Kidney epithelial cell (primary cell): ENCODE measurements at places on chromosomes 16 and 17. TPM values are rescaled to one million over a fixed set of nuclear protein-coding genes. Genes with fewer than 3 reads are reported as not detected.

The C1QTNF8 gene
- not detected in 2 replicates for total RNA-seq

The POLG2 gene
- 6.9 and 7.6 TPM in 2 replicates for total RNA-seq

The TAC4 gene
- not detected in 2 replicates for total RNA-seq

The CA5A gene
- total RNA-seq = not detected in 2 replicates

The PRR14 gene
- 22.6 and 24.3 TPM in 2 replicates for total RNA-seq

The TTLL6 gene
- total RNA-seq = not detected in 2 replicates

The RTN4RL1 gene
- 0.14 TPM in 1 of 2 replicates, not detected in the other for total RNA-seq

The KRTAP1-5 gene
- total RNA-seq = not detected in 2 replicates

The DOC2A gene
- 0.33 TPM in 1 of 2 replicates, not detected in the other for total RNA-seq

The ZNF19 gene
- total RNA-seq = 3.6 and 5.1 TPM in 2 replicates

The EFNB3 gene
- 4.7 and 5.5 TPM in 2 replicates for total RNA-seq

The SCNN1G gene
- not detected in 2 replicates for total RNA-seq

The PARN gene
- total RNA-seq = 25.5 and 28.0 TPM in 2 replicates

The ZNF750 gene
- 0.55 and 0.84 TPM in 2 replicates for total RNA-seq

- no peak for DNase-seq
Observed at GRCh38 chr17:80274331-80274730, 13.7 kb downstream of the RNF213 start.

DNA sequence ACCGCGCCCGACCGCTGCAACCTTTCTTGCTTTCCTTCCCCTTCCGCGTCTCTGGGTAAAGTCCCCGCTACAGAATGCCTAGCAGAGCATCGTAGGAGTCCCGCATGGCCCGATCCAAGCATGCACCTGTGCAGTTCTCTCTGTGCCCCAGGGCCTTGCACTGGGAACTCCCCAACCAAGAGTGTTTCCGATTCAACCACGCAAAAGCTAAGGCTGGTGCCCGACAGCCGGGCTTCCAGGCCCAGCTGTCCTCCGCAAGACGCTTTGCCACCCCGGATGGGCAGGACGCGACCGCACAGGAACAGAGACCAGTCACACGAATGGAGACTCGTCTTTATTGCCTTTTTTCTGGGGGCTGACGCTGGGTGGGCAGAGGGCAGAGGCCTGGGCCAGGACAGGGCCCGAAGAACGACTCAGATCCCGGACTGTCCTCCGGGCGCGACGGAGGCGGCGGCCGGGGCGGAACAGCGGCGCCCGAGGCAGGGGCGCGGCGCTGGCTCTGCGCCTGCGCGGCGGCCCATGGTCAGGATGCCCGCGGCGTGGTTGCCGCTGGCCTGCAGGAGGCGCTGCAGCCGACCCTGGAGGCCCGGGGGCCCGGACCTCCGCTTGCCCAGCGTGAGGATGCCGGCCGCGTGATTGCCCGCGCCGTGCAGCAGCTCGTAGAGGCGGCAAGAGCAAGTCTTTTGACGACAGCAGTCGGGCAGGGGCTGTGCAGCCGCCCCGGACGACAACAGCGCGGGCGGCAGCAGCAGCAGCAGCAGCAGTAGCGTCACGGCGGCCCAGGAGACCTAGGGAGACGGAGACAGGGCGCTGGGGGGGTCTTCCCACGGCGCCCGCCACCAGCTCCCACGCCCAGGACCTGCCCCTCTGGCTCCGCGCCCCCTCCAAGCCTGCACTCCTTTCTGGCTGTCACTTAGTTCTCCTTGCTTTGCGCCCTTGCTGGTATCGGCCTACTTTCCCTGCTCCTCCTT, 1.2 kb downstream of the HCRT start:
- DNase-seq = peak; percentile 12

DNA sequence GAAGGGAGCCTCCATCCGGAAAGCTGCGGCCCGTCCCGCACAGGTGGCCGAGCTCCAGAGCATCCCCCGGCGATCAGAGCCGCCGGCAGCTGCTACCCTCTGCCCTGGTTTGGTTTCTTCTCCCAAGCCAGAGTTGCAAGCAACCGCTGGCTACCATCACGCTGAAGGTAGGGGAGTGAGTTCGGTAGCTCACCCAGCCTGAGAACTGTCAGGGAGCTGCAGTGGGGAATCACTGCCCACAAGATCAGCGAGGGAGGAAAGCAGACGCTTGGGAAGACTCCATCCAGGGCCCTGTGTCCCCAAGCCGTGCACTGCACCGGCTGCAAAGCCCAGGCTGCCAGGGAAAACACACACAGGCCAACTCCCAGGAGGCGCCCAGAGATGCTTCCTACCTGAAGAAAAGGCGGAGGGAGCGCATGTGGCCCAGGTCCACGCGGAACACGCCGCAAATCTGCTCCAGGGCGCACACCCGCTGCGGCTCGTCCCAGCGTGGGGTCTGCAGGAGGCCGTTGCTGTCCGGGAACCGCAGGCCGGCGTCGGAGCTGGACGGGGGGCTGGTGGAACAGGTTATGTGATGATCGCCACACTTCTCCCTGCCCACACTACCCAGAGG, 83.3 kb downstream of the TBC1D16 start:
- no peak for DNase-seq

GRCh38 chr17:42058063-42058462, 7.7 kb upstream of the C17orf113 start:
- no peak for DNase-seq

- DNase-seq = no peak
Observed at GRCh38 chr16:30692396-30693064, 6.4 kb upstream of the SRCAP start.

- DNase-seq = peak; percentile 21
Observed at GRCh38 chr17:7136266-7136877, 21.8 kb upstream of the ASGR2 start.

DNA sequence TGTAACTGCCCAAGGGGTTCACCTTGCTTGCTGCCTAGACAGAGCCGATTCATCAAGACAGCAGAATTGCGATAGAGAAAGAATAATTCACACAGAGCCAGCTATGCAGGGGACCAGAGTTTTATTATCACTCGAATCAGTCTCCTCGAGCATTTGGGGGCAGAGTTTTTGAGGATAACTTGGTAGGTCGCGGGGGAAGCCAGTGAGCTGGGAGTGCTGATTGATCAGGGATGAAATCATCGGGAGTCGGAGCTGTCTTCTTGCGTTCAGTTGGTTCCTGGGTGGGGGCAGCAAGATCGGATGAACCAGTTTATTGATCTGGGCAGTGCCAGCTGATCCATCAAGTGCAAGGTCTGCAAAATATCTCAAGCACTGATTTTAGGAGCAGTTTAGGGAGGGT, 9.1 kb downstream of the ITGAM start:
- DNase-seq = no peak

DNA sequence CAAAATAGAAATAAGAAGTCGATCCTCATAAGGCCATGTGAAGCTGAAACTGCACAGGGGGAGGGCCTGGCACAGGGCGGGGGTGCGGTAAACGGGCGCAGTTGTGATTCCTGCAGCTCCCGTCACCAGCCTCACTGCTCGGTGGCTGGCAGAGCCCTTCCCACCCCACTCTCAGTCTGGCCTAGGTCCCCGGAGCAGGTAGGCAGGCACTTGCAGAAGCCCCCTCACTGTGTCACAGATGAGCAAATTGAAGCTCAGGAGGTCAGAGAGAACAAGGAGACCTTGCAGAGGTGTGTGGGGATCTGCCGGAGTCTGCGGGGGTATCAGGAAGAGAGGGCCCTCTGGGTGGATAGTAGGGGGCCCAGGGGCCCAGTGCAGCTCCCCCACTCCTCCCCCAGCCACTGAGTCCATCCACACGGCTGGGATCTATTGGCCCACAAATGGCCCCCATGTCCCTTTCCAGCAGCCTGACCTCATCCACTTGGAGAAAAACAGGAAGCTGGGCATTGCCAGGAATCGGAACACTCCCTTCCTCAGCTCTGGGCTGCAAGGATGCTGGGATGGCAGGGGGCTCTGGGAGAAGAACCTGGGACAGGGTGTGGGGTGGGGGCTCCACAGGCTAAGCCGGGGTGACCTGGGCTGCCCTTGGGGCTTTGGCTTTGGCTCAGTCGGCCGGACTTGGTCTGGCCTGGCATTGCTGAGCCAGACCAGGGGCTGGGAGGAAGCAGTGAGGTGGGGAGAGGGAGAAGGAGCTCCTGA, 21.4 kb upstream of the MAP3K14 start:
- no peak for DNase-seq

DNA sequence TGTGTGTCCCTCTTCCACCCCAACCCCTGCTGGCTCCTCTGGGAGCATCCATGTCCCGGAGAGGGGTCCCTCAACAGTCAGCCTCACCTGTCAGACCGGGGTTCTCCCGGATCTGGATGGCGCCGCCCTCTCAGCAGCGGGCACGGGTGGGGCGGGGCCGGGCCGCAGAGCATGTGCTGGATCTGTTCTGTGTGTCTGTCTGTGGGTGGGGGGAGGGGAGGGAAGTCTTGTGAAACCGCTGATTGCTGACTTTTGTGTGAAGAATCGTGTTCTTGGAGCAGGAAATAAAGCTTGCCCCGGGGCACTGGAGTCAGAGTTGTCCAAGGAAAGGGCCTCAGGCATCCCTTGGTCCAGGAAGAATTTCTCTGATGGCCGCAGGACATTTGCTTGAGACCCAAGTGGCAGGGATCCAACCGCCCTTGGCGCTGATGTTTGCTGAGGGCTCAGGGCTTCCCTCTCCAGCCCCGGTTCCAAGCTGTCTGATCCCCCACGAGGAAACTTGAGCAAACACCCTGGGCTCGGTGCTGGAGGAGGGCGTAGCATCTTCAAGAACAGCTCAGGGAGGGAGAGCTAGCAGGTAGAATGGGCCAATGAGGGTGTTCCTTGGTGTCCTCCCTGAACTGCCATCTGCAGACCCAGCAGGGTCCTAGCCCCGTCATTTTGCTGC, 4.5 kb downstream of the NXPH3 start:
- DNase-seq = no peak

DNA sequence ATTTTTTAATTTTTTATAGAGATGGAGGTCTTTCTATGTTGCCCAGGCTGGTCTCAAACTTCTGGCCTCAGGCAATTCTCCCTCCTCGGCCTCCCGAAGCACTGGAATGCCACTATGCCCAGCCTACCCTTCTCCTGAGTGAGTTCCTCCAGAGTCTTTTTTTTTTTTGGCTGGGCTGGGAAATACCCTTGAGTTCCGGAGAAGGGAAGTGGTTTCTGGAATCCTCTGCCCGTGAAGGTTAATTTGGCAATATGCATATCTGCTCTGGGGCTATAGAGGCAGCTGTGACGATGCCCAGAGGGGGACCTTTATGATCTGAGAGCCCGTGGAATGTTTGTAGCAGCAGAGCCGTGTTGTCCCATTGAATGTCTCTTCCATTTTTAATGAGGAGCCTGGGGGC, 217.5 kb downstream of the RBFOX1 start:
- DNase-seq = no peak

DNA sequence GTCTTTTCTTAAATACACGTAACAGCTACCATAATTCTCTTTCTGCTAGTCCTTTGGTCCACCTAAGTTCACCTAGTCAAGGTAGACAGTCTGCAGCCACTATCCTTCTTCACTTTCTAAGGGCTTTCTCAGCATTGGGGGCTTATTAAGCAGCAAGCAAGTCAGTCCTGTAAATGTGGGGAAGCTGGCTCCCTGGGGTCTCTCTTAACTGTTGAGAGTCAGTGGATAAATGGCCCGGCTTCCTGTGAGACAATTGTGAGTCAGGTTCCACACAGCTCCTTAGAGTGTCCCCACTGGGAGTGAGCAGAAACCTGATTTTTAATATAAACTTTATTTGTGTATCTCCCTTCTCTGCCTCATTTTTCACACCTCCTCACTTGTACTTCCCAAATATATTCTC, 132.1 kb downstream of the CDH13 start:
- no peak for DNase-seq

- DNase-seq = no peak
Observed at GRCh38 chr17:17126131-17127110, 79.7 kb downstream of the PLD6 start.

- DNase-seq = no peak
Observed at GRCh38 chr16:14164916-14165662, 94.0 kb downstream of the MRTFB start.

GRCh38 chr17:82117139-82118090, 19.4 kb upstream of the FASN start:
- no peak for DNase-seq

- DNase-seq = no peak
Observed at GRCh38 chr17:52201767-52202519, 43.4 kb upstream of the CA10 start.

GRCh38 chr16:25299792-25300590, 42.3 kb upstream of the ZKSCAN2 start:
- DNase-seq = no peak

- DNase-seq = no peak
Observed at GRCh38 chr17:8481089-8481488, 45.4 kb downstream of the NDEL1 start.

- DNase-seq = no peak
Observed at GRCh38 chr17:14813649-14814370, 451.3 kb downstream of the PMP22 start.

DNA sequence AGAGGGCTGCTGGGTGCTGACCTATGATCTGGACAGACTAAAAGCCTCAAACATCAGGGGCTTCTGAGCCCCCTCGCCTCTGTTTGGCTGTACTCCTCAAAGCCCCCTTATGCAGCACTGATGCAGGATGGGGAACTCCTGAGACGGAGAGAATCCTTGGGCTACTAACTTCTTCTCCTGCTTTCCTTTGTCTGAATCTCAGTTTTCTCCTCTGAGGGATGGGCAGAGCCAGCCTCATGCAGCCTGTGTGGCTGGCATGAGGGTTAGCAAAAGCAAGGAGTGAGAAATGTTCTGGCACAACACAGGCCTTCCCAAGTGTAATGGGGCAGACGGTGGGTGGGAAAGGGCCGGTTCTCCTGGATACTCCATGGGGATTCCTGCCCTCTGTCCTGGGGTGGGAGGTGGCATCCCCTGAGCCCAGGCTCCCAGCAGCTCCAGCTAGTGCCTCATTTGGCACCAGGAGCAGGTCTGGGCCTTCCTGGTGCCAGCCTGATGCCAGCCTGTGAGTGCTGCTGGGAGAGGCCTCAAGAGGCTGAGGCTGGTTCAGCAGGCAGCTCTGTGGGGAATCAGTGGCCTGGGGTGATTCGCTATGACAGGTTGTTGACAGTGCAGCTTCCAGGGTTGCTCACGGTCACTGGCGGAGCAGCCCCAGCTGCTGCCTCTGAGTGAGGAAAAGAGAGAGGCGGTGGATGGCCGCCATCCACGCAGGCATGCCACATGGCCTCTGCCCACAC, 4.0 kb upstream of the BRD7 start:
- no peak for DNase-seq

- no peak for DNase-seq
Observed at GRCh38 chr17:52096056-52096455, 62.5 kb downstream of the CA10 start.

DNA sequence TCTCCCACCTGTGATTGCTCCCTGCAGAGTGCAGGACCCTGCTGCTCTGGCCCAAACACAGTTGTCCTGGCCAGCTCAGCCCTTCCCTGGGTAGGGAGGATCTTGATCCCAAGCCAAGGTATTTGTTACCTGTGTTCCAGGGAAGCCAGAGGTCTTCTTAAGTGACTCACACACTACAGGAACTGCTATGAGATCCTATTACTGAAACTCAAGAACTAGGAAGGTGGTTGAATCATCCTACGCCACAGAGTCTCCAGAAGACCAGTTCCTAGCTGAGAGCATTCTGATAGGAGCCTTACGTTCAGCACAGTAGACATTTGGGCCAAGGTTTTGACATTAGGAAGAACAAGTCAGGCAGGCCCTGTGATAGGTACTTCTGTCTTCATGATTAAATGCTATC, 12.0 kb downstream of the CHST6 start:
- peak; percentile 74 for DNase-seq
